Activated T-helper 1 cell treated with anti-CD3 and anti-CD28 coated beads, Interleukin-2, amount 50 U/mL, for 16 hours (primary cell): ENCODE measurements at places on chromosomes 13 and 19.

DNA sequence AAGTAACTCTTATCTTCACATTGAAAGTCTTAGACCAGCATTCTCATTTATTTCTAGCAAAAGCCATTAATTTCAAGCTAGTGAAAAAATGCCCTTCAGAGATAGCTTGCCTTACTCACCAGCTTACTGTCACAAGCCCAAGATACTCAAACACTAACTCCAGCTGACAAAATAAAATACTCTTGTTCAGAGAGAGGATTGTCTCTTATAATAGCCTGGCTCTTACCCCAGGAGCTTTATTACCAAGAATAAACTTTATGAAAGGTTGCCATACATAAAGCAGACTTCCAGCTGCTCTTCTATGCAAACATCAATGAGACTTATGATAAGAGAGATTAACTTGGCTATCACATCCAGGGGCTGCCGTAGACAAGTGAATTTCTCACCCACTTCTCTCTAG lies 53.6 kb downstream of the XPO4 start:
- DNase-seq, result no peak

DNA sequence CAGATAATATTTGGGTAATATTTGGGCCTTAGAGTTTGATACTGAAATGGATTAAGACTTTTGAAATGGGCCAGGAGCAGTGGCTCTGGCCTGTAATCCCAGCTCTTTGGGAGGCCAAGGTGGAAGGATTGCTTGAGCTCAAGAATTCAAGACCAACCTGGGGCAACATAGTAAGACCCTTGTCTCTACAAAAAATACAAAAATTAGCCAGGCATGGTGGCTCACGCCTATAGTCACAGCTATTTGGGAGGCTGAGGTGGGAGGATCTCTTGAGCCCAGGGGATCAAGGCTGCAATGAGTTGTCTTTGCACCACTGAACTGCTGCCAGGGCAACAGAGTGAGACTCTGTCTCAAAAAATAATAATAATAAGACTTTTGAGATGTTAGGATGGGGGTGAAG lies 926 bp upstream of the ZNF836 start:
- DNase-seq, result no peak

- DNase-seq, result peak; percentile 68
Observed at GRCh38 chr13:49996951-49997895, at the start of gene TRIM13. TSS of gene TRIM13 (plus strand) at chr13:49997042. CDS start at chr13:50011941, 14,899 bp downstream.

DNA sequence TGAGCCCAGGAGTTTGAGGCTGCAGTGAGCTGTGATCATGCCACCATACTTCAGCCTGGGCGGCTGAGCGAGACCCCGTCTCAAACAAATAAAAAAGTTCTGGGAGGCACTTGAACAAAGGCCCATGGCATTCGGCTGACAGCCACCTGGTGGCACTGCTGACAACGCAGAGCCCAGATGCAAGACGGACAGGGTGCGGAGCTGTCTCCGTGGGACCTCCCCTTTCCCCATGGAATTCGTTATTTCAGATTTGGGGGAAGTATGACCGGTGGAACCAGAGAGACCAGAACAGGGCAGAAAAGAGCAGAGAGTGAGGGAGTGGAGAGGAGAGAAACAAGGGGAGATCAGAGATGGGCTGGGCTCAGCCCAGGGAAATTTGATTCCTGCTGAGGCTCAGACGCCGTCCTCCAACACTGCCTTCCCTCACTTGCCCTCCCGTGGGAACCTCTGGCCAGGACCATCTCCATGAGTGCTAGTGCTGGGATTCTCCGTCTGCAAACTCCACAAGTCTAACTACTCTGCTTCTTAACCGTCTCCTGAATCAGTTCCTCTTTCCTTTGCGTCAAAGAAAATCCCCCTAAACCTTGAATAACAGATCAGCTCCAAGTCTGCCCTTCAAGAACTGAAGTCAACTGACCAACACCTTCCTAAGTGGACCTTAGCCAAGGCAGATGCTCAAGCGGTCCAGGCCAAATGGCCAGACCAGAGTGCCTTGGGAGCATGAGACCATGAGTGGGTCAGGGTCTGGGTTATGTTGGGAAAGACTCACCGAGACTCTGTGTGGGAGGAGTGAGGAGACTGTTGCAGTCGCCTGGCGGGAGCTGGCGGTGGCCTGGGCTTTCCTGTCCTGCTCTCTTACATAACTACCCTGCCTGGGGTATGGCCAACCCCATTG lies 11.9 kb upstream of the ATF5 start:
- no peak for DNase-seq

GRCh38 chr13:93307136-93307535 lies 80.5 kb downstream of the GPC6 start:
- no peak for DNase-seq

DNA sequence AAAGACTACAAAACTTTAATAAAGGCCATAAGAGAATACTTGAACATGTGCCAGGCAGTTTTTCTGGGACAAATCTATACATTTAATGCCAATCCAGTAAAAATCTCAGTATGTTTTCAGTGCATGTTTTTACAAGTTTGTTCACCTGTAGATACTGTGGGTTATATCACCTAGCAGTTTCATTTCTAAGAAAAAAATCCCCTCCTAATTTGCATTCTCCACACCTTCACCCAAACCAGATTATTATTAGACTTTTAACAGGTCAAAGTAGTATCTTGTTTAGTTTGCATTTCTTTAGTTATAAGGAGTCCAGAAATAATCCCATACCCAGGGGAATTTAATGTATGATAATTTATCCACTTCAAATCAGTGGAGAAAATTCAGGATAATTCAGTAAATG lies 17.0 kb upstream of the LPAR6 start:
- DNase-seq, result no peak

- no peak for DNase-seq
Observed at GRCh38 chr13:70523622-70524021, 415.4 kb upstream of the KLHL1 start.

DNA sequence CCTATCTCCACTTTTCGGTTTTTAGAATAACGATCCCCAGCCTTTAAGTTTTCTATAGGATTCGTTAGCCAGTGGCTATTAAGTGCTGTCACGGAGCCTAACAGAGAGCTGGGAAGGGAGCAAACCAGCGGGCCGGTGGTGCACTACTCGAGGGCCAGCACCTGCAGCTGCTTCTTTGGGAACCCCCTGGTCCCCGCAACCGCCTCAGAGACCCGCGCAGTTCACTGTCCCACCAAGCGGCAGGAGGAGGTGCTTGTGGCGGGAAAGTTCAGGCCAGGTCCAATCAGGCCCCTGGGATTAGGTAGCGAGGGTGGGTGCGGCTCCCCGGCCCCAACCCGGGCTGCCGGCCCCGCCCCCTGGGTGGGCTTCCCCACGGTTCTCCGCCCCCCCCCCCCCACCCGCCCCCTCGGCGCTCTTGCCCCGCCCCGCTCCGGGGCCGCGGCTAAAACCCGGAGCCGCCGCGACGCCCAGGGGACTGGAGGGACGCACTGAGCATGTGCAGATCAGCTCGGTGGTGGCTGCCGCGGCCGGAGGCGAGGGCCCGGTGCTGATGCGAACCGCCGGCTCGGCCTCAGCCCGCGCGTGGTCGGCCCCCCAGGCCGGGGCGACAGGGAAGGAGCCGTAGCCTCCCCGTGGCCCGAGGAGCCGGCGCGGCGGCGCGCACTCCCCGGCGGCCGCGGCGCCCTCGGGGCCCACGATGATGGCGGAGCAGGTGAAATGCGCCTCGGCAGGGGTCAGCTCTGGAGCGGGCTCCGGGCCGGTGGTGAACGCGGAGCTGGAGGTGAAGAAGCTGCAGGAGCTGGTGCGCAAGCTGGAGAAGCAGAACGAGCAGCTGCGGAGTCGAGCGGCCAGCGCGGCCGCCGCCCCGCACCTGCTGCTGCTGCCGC lies at the start of gene SLAIN1:
Gene SLAIN1 (plus strand): TSS at position 471 of the 887 bp plus-strand sequence. CDS start 227 bp downstream, at position 698.
- DNase-seq, result peak; percentile 66

DNA sequence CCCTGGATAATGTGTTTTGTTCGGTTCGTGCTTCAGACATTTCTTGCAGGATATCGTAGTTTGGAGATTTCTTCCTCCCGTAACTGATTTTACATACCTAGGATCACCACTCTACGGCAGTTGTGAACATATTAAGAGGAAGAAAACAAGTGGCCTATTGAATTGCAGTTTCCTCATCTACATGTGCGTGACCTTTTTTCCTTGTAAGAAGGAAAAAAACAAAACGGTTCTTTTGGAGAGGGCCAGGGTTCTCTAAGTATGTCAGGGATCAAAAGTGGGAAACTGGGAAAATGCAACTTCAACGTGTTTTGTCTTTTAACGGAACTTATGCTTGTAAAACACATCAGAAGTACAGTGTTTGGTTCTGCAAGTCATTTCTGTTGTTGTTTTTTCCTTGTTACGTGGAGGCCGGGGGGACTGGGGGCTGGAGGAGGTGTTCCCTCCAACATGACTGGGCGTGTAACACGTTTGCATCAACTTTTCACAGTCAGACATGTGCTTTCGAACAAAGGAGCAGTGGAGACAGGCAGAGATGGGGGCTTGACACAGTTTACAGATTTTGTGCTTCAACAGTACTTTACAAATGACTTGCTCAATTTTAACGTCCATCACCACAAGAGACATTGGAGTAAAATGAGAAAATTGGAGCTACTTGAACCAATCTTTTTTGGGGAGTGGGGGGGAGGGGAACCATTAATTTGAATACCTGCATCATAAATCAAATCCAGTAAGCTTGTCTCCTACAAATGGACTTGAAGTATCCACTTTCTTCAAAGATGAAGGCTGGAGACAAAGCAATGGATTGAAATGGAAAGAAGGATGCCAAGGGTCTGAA lies 3.8 kb downstream of the ZC3H4 start:
- DNase-seq, result no peak

- DNase-seq, result no peak
Observed at GRCh38 chr13:43089912-43090498, 66.6 kb downstream of the DNAJC15 start.

- no peak for DNase-seq
Observed at GRCh38 chr13:85367887-85368286, 431.3 kb downstream of the SLITRK6 start.

GRCh38 chr13:91053318-91054065 lies 294.0 kb upstream of the MIR17HG start:
- DNase-seq, result no peak

DNA sequence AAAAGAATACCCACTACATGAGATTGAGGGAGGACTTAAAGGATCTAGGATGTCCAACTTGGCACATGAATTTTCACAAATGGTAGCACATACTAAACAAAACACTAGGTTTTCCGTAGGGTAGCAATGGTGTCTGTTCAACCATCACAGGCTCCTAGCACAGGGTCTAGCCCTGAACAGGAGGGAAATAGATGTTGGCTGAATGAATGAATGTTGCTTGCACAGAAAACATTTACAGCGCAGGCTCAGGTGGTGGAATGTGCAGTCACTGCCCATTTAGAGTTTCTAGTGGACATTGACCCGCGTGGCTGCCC lies 1.9 kb upstream of the MYCBP2 start:
- DNase-seq, result no peak

- no peak for DNase-seq
Observed at GRCh38 chr19:1081301-1082164, 13.6 kb downstream of the POLR2E start.

- no peak for DNase-seq
Observed at GRCh38 chr13:75771818-75772217, 135.7 kb downstream of the LMO7 start.

DNA sequence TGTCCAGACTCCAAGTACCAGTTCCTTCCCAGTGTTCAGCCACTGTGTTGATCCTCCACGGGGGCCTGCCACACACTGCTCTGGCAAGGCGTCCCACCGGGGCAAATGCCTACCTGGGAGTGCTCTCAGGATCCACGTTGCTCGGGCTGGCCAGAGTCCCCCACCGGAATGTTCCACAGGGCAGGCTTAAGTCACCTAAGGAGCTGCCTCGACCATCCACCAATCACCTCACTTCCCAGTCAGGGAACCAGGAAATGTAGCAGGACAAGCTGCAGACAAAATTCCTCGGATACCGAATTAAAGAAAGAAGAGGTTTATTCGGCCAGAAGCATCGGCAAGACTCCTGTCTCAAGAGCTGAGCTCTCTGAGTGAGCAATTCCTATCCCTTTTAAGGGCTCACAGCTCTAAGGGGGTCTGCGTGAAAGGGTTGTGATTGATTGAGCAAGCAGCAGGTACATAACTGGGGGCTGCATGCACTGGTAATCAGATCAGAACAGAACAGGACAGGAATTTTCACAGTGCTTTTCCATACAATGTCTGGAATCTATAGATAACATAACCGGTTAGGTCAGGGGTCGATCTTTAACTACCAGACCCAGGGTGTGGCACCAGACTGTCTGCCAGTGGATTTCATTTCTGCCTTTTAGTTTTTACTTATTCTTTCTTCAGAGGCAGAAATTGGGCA lies 56.9 kb upstream of the EDNRB start:
- no peak for DNase-seq

DNA sequence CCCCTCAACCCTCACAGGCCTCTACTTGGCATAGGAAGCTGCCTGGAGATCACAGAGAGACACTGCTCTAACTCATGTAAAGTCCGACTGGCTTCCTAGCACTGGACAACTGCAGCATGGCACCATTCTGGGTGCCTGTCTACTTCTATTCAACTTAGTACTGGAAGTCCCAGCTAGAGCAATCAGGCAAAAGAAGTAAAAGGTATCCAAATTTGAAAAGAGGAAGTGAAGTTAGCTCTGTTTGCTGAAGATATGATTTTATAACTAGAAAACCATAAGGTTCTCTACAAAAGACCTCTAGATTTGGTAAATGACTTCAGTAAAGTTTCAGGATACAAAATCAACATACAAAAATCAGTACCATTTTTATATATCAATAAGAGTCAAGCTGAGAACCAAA lies 1017.6 kb downstream of the PCDH9 start:
- DNase-seq, result no peak

DNA sequence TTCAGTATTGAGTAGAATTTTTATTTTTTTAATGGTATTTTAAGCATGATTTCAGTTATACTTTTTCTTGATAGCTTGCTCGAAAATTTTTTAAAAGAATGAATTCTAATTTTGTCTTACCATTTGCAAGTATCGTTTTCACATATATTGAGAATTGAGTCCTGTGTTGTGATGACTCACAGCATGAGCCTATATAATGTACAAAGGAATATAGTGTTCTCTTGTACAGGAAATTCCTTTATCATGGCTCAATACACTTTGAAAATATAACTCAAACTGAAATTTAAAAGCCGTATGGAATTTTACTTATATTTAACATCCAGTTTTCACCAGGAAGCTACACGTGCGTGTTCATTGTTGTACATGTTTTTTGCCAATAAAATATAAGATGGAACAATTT lies 161.1 kb upstream of the TMTC4 start:
- no peak for DNase-seq

DNA sequence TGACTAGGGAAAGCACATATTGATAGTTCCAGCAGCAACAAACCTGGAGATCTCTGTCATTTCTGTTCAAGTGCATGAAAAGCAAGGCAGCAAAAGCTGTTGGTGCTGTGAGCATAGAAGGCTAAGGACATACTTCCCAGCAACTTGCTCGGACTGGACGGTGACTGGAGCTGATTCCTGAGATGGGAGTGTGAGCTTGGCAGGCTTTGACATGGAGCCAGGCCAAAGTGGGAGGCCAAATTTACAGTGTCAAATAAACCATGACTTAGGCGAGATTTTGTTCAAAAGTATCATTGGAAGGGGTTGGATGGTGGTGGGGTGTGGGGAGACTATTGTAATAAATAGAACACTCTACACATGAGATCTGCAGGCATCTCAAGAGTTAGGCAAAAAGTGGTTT lies 5.9 kb upstream of the ARGLU1 start:
- DNase-seq, result no peak
